Psoas muscle (tissue), 8 donors: ENCODE measurements at places on chromosomes 13 and 19. TPM values are rescaled to one million over a fixed set of nuclear protein-coding genes. Genes with fewer than 3 reads are reported as not detected.

The TSKS gene
- not detected for total RNA-seq

GRCh38 chr19:3160219-3160618 is 18.4 kb upstream of the S1PR4 start:
- no peak for DNase-seq

The S1PR2 gene
- 1.2 TPM for total RNA-seq

The DENND1C gene
- 0.26 TPM for total RNA-seq

The KRI1 gene
- 17.3 TPM for total RNA-seq

GRCh38 chr13:74243637-74244526 is 109.7 kb upstream of the KLF12 start:
- DNase-seq, result no peak

DNA sequence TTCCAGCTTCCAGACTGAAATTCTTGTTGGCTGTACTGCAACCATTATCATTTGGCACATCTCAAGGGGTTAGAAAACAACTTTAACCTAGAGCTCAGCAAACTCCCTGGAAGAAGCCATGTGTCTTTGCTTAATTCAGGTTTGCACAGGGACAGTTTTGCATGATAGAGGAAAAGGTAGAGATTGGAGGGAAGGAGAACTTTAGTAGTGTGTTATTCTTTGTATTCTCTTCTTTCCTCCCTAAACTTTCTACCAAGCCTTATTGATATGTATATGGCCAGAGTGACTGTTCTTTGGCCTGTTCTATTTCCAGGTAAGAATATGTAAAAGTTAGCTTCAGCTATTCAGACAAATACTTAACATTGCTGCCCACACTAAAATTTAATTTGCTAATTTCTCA is 53.1 kb downstream of the UGGT2 start:
- no peak for DNase-seq

The TMIGD2 gene
- total RNA-seq, result not detected

The PTOV1 gene
- 129 TPM for total RNA-seq

DNA sequence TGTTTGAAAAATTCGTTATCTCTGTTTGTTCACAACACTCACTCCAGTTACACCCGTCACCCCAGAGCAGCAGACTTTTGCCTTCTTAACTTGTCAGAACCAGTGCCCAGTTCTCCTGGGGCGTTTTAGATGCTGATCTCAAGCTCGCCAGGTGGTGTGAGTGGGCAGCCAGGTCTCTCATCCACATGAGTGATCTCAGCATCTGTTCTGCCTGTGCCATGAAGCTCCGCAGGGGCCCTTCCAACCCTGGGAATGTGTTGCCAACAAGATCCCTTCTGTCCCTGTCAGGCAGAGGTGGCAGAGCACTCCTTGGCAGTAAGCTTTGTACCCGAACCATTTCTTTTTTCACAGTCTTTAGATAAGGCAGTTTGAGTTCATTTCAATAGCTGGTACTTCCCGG is 896.5 kb downstream of the UQCRFS1 start:
- no peak for DNase-seq

DNA sequence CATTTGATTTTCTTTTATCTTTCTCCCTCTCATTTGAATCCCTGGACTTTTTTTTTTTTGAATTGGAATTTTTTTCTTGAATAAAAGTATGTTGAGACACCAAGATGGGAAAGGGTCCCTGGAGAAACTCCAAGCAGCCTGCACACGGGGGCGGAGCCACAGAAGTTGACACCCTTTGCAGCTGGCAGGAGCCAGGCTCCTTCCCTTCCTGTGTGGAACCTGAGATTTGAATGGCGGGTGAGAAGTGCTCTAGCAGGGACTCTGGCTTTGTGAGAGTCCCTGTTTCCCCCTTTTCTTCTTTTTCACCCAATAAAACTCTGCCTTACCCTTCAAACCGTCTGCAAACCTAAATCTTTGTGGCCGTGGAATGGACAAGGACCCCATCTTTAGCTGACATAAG is 1381.0 kb upstream of the MIR17HG start:
- DNase-seq, result no peak

GRCh38 chr19:19379527-19379926 is 25.9 kb upstream of the GATAD2A start:
- no peak for DNase-seq

The F7 gene
- total RNA-seq, result 0.20 TPM

DNA sequence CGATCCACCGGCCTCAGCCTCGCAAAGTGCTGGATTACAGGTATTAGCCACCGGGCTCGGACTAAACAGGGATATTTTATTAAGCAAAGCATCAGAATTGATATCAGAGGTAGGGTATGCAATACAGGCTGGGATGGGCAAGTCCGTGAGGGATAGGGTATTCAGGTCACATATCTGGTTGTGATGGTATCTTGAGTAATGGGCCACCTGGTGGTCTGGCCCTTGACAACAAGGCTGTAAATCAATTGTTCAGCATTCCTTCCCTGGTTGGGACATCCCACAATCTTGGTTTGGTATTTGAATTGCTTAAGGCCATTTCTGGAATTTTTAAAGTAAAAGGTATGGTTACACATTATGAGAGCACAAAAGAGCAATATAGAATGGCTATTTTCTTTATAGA is 1588.0 kb downstream of the SLITRK1 start:
- no peak for DNase-seq

DNA sequence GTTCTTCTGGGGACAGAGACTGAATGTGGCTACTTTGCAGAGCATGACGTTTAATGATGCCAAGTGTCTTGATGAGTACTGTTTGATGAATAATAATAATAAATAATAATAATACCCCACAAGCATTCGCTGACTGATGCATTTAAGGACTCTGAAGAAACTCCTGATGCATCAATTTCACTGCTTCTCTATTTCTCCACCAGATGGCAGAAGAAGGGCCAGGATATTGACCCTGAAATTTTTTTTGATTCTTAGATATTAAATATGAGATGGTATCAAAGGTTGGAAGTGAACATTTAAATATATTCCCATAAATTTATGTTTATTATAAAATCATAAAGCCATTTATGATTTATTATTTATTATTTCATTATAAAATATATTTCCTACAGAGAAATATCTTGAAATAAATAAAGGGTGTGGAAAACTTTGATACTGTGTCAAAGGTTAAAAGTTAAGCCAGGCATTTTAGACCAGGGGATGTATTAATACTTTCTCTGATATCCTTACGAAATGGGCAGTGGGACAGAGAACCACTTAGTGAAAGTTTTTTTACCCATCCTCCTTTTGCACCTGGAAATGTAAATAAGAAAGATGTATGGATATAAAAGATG is 170.9 kb downstream of the LACC1 start:
- DNase-seq, result no peak

DNA sequence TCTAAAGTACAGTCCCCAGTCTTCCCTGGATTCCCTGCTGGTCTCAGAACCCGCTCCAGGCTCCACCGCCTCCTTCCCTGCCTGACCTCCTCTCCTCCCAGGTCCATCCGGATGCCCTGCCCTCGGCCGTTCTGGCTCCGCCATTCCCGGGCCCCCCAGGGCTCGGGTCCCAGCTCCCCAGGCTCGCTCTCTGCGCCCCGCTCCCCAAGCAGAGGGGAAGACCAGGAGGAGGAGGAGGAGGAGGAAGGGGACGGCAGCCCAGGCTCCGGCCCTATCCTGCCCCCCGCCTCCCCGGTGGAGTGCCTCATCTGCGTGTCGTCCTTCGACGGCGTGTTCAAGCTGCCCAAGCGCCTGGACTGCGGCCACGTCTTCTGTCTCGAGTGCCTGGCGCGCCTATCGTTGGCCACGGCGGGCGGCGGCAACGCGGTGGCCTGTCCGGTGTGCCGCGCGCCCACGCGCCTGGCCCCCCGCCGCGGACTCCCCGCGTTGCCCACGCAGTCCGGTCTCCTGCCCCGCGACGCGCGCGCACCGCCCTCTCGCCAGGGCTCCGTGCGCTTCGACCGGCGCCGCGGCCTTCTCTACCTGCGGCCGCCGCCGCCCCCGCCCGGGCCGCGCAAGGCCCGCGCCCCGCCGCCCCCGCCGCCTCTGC is 647 bp downstream of the RNF225 start:
- DNase-seq, result no peak

The KLK10 gene
- not detected for total RNA-seq

The IRS2 gene
- 9.3 TPM for total RNA-seq

GRCh38 chr13:113305208-113305607 is 8.2 kb downstream of the LAMP1 start:
- DNase-seq, result peak; percentile 56

- no peak for DNase-seq
Measured at GRCh38 chr13:30339738-30340330, 32.5 kb upstream of the KATNAL1 start.

GRCh38 chr13:43348397-43348796 is 325.0 kb downstream of the DNAJC15 start:
- DNase-seq, result no peak

GRCh38 chr19:43774103-43774939 is 6.5 kb downstream of the KCNN4 start:
- peak; percentile 68 for DNase-seq

The ADGRL1 gene
- 1.8 TPM for total RNA-seq

The ARMC6 gene
- total RNA-seq, result 22.6 TPM

DNA sequence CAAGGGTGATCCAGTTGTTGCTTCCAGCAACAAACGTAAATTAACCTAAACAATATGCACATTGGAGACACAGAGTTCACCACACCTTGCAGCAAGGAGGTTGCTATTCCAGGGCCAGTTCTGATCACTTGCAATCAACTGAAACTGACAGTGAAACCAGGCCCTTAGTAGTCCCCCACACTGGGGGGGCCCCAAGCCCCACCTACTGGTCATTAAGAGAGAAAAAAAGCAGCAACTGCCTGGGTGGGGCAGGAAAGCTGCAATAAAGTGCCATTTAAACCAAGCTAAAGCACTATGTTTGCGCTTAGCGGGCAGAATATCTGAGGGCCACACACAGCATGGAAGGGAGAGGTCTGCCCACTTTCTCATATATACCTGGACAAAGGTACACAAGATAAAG is 51.5 kb downstream of the ATP7B start:
- DNase-seq, result no peak

GRCh38 chr13:89790696-89791095 is 1556.8 kb upstream of the MIR17HG start:
- no peak for DNase-seq

The ZIC2 gene
- not detected for total RNA-seq

GRCh38 chr19:4911786-4912672 is 2.7 kb downstream of the UHRF1 start:
- peak; percentile 74 for DNase-seq

GRCh38 chr13:35727881-35728280 is 251.4 kb upstream of the MAB21L1 start:
- no peak for DNase-seq

DNA sequence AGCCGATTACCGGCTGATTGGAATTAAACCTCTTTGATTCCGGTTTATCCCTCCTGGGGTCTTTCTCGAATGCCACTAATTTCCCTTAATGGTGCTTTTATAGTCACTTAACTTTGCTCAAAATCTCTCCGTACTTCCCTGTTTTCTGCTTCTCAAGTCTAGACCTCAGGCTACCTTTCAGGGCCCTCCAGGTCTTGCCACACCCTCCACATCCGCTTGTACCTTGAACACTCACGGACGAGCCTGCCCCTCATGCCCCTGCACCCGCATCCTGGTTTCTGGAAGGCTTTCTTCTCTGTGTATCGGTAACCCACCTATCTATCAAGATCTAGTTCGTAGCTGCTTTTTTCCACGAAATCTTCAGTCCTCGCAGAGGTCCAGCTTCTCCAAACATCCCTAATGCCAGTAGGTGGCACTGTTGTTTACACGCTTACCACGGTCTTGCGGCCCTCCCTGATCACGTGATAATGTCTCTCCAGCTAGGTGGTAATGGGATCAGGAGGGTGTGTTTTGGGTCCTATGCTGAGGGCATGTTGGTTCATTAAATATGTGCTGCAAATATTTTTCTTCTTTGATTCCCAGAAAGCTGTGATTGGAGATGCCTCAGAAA is 13.8 kb downstream of the ATP12A start:
- peak; percentile 36 for DNase-seq

The PGLYRP2 gene
- total RNA-seq, result not detected

DNA sequence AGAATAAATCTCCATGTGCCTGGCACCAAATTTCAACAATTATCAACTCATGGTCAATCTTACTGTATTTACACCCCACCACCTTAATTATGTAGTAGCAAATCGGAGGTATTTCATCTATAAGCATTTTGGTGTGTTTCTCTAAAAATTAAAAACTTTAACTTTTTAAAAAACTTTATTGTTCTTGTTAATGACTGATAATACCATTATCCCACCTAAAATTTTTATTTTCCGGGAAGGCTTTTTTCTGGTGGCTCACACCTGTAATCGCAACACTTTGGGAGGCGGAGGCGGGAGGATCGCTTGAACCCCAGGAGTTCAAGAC is 453 bp upstream of the PDCD2L start:
- DNase-seq, result no peak

- DNase-seq, result no peak
Measured at GRCh38 chr19:7366701-7367420, 18.1 kb downstream of the ARHGEF18 start.

- DNase-seq, result no peak
Measured at GRCh38 chr13:43057653-43058317, 34.4 kb downstream of the DNAJC15 start.

- no peak for DNase-seq
Measured at GRCh38 chr13:32056316-32056715, 24.7 kb downstream of the FRY start.

DNA sequence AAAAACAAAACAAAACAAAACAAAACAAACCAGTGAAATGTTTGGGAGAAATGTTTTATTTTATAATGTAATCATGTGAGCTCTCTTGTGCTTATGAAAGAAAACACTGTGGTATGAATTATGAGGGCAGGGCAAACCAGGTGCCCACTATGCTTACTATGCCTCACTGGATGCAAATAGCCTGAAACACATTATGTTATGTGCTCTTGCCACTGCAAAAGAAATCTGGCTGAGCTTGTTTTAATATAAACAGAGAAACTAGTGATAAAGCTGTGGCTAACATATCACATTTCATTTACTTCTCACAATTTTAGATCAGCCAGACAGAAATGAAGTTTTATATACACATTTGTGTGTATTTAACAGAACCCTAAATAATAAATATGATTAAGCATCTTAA is 8.7 kb upstream of the NBEA start:
- no peak for DNase-seq

The SOX1 gene
- total RNA-seq, result not detected

The LGALS7 gene
- total RNA-seq, result not detected

- no peak for DNase-seq
Measured at GRCh38 chr13:40402931-40403431, 263.5 kb downstream of the FOXO1 start.
